ENCODE measurements at places on chromosomes 12 and 14.

GRCh38 chr14:46691819-46692218 lies 40.2 kb upstream of the RPL10L start:
- DNase-seq: no peak

DNA sequence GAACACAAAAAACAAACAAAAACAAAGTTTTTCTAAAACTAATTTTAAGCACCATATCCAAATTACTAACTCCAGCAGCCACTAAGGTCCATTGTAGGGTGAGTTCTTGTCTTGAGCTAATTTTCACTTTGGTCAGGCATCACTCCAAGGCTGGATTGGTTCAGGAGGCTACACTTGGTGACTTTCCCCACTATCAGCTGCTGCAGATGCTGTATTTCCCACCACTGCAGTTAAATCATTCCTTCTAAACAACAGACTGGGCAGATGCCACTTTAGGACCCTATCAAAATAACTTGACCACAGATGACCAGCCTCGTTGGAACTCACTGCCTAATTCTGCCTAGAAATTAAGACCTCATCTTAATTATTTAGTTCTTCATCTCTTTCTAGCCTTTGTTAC lies 140.5 kb downstream of the SLC16A7 start:
- no peak for DNase-seq

GRCh38 chr12:4685317-4685716 lies 34.9 kb upstream of the GALNT8 start:
- no peak for DNase-seq

DNA sequence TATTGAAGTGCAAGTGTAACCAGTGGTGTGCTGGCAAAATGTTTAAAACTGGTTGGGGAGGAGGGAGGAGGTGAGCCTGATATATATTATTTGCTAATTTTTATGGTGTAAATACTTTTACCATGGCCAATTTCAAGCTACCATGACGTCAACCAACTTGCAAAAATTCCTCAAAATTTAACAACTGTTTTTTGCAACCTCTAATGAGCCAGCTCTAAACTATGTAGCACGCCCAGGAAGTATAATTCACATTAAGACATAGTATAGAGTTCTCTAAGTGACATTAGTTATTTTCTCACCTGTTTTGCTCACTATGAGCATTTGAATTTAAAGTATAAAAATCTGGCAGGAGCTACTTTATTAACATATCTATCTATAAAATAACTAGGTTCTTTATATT lies 41.4 kb downstream of the ATL1 start:
- no peak for DNase-seq

- no peak for DNase-seq
Observed at GRCh38 chr12:41510470-41510869, 322.4 kb downstream of the PDZRN4 start.

- DNase-seq: no peak
Observed at GRCh38 chr12:119980242-119980641, 8.8 kb upstream of the BICDL1 start.

DNA sequence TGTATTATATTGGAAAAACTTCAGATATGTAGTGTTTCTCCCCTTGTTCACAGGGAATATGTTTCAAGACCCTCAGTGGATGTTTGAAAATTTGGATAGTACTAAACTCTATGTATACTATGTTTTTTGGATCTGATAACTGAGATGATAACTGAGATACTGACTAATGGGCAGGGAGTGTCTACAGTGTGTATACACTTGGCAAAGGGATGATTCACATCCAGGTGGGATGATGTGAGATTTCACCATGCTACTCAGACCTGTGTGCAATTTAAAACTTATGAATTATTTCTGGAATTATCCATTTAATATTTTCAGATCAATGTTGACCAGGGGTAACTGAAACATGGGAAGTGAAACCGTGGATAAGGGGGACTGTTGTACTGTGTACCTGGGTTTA lies 13.8 kb downstream of the RAD51B start:
- no peak for DNase-seq

- no peak for DNase-seq
Observed at GRCh38 chr14:72788972-72789728, 104.8 kb downstream of the DPF3 start.

GRCh38 chr12:80766897-80767296 lies 50.2 kb downstream of the MYF5 start:
- DNase-seq: no peak

DNA sequence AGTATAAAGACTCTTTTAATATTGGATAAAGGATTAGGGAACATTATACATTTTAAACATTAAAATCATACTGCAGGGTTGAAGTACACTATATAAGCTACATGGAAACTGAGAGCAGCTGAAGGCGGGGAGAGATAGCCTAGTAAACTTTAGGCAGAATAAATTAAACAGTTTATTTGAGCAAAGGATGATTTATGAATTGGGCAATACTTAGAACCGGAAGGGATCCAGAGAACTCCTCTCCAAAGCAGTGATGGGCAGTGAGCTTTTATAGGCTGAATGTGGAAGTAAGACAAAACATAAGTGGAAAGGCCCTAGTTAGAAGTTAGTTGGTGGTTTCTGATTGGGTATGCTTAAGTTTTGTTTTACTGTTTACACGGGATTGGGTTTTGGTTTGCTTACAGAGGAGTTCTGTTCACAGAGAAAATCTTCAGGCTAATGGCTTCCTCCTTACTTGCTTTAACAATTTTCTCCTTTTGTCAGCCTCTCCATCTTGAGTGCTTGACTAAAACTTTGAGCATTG lies 18.9 kb downstream of the LEMD3 start:
- no peak for DNase-seq

DNA sequence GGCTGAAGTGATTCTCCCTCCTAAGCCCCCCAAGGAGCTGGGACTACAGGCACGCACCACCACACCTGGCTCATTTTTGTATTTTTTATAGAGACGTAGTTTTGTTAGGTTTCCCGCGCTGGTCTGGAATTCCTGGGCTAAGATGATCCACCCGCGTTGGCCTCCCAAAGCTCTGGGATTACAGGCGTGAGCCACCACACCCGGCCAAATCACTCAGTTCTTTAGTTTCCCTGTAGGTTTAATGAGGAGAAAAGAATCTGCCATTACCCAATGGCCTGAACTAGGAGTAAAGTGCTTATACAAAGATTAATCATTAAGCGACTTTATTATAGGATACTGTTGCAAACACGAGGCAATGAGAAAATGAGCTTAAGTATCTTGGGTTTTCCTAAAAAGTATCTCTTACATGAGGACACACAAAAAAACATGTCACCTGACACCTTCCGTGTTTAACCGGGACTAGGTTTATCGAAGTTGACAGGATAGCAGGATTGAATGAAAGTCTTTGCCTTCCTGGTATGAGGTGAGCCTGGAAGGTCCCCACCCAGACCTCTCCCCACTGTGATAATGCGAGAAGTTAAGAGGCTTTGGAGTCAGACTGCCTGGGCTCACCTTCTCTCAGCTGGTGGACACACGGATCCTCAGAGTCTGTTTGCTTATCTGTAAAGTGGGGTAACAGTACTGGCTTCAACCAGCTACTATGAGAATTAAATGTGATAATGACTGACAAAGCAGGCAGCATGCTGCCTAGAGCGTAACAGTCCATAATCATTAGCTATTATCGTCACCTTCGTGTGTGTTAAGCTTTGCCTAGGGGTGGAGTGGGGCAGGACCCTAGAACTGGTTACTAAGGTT lies 133.5 kb upstream of the KRAS start:
- no peak for DNase-seq

GRCh38 chr12:108712925-108713203 lies 18.5 kb downstream of the CORO1C start:
- no peak for DNase-seq

DNA sequence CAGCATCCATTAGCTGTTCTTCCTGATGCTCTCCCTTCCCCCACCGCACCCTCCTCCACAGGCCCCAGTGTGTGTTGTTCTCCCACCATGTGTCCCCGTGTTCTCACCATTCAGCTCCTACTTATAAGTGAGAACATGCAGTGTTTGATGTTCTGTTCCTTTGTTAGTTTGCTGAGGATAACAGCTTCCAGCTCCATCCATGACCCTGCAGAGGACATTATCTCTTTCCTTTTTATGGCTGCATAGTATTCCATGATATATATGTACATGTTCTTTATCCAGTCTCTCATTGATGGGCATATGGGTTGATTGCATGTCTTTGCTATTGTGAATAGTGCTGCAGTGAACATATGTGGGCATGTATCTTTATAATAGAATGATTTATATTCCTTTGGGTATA lies 9.0 kb downstream of the ATF1 start:
- DNase-seq: no peak

- DNase-seq: no peak
Observed at GRCh38 chr12:99721715-99722275, 74.2 kb downstream of the GARIN6 start.

DNA sequence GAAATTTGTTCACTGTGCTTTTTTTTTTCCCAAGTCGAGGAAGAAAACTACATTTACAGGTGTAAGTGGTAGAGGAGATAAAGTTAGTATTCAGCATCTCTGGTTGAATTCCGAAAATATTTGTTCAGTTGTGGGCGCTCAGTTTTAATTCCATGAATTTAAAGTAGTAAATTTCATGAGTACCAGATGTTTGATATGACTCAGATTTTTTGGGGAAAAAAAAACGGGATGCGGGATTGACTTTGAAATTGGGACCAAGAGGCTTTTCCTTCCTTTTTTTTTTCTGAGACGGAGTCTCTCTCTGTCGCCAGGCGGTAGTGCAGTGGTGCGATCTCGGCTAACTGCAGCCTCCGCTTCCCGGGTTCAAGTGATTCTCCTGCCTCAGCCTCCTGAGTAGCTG lies 1.6 kb downstream of the TULP3 start:
- no peak for DNase-seq

DNA sequence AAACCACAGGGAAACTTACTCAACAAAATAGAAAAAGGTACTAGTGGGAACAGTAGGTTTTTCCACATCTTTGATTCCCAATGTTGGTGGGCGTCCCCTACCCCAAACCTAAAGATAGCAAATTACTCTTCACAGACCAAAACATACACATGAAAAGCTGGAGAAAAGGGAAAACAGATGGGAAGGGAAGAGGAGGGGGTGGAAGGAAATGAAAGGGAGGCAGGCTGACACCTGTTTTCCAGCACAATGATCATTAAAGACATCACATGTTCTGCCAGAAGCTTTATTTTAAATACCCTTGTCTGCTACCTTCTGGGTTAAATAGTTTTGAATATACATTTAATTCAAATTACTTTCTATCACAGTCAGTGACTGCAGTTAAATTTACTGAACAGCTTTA lies 1617.9 kb upstream of the SEL1L start:
- no peak for DNase-seq

DNA sequence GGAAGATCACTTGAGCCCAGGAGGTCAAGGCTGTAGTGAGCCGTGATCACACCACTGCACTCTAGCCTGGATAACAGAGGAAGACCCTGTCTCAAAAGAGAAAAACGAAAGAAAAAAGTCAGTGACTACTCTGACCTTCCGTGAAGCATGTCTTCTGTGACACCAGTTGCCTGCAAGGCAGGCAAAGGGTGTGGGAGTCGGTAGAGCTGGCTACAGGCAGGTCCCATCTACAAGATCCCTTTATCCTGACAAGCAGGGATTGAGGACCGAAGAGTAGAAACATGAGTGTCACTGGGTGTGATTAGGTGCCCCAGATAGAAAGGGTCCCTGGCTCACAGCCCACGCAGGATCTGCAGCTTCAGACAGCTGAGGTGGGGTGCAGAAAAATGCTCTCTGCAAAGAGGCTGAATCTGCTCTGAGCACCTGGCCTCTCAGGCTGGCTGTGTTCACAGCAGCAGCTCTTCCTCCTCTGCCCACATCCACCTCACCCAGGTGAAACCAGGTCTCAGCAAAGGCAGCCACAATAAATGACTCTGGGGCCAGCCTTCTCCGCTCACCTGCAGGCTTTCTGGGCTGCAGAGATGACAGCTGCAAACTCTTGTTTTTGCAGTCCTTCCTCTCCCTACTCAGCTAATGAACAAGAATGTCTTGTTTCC lies 28.6 kb upstream of the HSP90B1 start:
- no peak for DNase-seq

- peak; percentile 25 for DNase-seq
Observed at GRCh38 chr12:67630373-67631088, 18.0 kb upstream of the DYRK2 start.

DNA sequence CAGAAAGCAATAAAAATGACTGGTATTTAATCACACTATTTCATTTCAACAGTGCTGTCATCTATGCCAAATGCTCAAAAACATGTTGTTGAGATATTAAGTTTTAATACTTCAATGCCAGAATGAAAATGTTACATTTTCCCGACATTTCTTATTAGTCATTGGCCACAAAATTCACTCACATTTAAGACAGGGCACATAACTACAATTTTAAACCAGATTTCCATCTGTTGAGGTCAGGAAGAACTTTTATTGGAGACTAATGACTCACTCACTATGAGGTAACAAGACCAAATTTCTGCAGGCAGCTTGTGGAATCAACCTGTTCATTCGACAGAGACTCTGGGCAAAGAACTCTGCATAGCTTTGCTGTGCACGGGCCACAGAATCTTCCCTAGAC lies 36.8 kb downstream of the PPTC7 start:
- DNase-seq: no peak

- DNase-seq: no peak
Observed at GRCh38 chr12:56118688-56119357, 757 bp downstream of the ZC3H10 start.

GRCh38 chr12:92221656-92222315 lies 76.1 kb upstream of the BTG1 start:
- DNase-seq: no peak

DNA sequence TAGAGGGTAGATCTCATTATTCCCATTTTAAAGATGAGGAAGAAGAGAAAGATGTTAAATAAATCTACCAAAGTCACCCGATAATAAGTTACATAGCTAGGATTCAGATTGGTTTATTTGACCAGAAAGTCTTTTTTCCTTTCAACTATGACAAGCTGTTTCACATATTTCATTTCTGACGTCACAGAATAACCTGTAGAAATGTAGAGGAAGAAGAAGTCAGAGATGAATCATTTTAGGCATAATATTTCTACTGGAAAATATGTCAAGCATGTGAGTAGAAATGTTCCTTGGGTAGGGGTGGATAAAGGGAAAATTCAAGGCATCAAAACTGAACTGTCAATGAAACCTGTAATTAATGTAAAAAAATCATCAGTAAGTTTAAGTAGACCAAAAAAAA lies 107.0 kb downstream of the MGST1 start:
- no peak for DNase-seq

DNA sequence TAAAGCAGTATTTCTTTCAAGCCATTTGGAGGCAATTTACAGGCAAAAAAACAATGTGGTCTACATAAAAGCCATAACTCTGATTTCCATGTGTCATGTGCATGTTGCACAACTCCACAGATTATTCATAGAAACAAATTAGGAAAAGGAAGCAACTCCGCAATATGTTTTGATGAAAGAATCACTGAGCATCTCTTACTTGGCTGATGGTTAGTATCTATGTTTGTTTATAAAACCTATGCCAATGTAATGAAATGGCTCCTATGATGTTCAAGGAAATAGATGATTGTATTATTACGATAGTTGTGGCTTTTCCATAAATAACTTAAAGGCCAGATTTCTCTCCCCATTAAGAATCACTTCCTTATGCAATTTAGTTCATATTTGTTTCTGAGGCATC lies 373.7 kb downstream of the CCDC91 start:
- DNase-seq: no peak

- DNase-seq: no peak
Observed at GRCh38 chr12:38269897-38270296, 46.7 kb upstream of the ALG10B start.
